Fibroblast of skin of left quadriceps (primary cell): ENCODE measurements at places on chromosomes 12 and 14.
A peak's percentile ranks its signal among the peaks of the same experiment; 100 is the strongest.

GRCh38 chr14:46451800-46452199 is 199.8 kb downstream of the RPL10L start:
- DNase-seq: no peak

DNA sequence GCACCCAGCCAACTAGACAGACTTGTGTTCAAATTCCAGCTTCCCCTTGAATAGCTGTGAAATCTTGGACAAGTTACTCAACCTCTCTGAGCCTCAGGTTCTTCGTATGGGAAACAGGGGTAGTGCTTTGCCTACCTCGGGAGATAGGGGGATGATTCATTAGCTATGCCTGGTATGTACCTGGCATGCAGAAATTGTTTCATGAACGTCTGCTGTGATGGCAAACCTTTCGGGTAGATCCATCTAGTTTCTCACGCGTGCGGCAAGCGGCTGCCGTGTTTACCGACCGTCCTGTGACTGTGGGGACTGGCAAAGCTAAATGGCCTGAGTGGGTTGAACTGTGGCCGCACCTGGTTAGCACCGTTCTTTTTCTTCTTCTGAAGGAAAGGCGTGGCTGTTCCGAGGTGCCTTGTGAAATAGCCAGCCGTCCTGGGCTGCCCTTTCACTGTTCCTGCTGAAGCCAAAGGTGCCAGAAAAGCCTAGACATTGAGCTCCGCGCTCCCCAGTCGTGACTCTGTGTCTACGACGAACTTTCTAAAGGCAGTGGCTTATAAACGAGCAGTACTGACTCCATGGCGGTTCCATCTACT is 40.6 kb upstream of the MED13L start:
- DNase-seq: no peak

- no peak for DNase-seq
These were observed 87.4 kb downstream of the TTC8 start for GRCh38 chr14:88911809-88912208.

DNA sequence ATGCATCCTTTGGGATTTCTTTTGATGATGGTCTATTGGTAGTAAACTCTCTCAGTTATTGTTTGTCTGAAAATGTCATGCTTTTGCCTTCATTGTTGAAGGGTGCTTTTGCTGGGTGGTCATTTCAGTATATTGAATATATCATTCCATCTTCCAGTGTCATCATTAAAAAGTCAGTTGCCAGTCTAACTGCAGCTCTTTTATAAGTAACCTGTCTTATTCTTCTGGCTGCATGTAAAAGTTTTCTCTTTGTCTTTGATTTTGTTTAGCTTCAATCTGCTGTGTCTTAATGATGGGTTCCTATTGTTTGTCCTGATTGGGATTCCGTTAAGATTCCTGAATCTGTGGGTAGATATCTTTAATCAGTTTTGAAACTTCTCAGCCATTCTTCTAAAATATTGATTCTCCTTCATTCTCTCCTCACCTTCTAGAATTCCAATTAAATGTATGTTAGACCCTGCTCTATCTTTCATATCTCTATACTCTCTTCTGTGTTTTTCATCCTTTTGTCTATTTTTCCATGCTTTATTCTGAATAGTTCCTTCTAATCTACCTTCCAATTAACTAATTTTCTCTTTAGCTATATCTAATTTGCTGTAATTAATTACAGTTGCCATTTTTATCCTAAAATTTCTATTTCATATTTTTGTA is 6.4 kb downstream of the OAS1 start:
- DNase-seq: no peak

- DNase-seq: no peak
These were observed 149.3 kb downstream of the DPF3 start for GRCh38 chr14:72744416-72745120.

GRCh38 chr12:42587601-42588523 is 1.7 kb downstream of the PRICKLE1 start:
- DNase-seq: no peak

DNA sequence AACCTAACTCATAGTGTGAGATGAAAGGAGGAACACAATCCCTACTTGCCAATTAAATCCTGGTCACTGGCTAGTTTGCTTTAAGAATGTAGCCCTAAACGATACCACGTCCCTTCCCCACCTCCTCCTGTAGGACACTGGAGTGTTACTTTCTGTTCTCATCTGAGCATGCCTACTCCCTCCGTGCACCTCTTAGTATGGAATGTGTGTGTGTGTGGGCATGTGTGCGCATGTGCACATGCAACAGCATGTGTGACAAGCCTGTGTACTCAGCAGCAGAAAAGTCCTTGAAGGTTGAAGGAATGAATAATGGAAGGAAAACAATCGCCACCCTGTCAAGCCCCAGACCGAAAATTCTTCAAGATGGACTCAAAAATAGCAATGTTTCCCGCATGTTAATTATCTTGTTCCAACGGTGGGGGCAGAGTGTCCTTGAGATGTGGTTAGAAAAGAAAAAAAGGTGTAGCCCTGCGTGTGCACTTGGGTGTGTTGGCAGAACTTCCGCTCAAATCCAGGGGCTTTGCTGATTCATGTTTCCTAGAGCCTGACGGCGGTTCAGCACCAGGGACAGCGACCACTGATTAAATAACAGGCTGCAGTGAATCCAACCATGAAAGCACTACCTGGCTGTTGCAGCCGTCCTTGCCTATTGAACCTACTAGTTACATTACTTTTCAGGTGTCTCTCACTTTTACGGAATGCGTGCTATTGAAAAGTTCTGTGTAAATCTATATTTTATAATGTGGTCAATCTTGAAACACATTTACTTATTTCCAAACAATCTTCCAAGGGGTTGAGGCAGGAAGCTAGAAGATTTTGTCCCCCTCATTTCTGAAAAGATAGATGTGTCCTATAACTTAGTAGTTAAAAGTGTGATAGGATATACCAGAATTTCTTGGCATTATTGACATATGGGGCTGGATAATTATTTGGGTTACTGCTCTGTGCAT is 79.8 kb downstream of the SRRM4 start:
- peak; percentile 0 for DNase-seq

- no peak for DNase-seq
These were observed 13.6 kb downstream of the PAPLN start for GRCh38 chr14:73250781-73251500.

DNA sequence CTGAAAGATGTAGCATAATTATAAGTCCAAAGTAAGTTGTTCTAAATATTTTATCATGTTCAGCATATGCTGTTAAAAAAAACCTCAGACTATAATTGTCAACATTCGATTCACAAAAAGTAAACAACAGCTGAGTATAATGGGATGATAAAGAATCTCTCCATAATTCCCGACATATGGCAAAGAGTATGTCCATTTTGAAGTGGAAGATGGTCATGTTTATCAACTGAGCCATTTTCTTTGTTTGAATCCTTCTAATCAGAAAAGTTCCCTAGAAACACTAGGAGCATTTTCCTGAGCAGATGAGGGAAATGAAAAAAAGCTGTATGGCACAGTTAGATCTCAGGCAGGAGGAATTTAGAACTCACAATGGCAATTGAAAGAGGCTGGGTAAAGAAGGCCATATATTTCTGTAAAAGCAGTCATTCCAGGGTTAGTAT is 192.1 kb upstream of the AMIGO2 start:
- no peak for DNase-seq

DNA sequence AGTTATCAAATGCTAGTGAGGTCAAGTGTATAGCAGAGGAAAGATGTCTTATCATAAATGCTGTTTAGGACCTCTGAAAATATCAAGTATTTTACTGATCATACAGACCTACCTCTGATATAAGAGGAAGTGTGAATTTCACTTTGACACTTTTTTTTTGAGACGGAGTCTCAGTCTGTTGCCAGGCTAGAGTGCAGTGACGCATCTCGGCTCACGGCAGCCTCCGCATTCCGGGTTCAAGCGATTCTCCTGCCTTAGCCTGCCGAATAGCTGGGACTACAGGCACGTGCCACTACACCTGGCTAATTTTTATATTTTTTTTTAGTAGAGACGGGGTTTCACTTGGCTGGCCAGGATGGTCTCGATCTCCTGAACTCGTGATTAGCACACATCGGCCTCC is 55.1 kb upstream of the PIK3C2G start:
- no peak for DNase-seq

GRCh38 chr12:81835783-81836182 is 76.6 kb upstream of the PPFIA2 start:
- DNase-seq: no peak

GRCh38 chr14:30291216-30291615 is 267.7 kb upstream of the G2E3 start:
- no peak for DNase-seq

GRCh38 chr14:103733651-103734050 is 18.0 kb downstream of the ZFYVE21 start:
- DNase-seq: no peak

DNA sequence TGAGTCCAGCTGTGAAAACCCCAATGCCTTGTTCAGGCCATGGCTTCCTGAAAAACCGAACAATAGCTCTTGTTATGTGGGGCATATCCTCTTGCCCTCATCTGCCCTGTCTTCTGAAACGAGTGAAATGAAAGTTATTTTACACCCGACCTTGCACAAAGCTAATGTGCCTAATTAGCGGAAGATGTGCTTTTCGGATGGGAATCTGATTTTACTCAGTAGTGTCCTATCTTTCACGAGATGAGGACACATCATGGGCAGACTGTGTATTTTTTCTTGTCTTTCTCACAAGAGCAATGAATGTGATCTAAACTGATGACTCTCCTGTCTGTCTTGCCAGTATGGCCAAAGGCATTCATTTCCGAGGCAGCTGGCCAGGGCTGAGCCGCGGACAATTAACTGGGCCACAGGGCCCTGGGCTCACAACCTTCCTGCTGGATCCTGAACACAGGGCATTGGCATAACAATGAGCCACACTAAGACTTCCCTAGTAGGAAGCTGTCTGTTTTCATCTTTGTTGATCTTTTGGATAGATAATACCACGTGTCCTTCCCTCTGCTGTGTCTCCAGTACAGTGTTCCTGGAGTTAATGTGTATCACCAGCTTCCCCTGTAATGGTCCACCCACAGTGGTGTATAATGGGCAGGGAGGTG is 86.0 kb upstream of the HIF1A start:
- DNase-seq: no peak
